ENCODE measurements at places on chromosomes 13 and 19.

DNA sequence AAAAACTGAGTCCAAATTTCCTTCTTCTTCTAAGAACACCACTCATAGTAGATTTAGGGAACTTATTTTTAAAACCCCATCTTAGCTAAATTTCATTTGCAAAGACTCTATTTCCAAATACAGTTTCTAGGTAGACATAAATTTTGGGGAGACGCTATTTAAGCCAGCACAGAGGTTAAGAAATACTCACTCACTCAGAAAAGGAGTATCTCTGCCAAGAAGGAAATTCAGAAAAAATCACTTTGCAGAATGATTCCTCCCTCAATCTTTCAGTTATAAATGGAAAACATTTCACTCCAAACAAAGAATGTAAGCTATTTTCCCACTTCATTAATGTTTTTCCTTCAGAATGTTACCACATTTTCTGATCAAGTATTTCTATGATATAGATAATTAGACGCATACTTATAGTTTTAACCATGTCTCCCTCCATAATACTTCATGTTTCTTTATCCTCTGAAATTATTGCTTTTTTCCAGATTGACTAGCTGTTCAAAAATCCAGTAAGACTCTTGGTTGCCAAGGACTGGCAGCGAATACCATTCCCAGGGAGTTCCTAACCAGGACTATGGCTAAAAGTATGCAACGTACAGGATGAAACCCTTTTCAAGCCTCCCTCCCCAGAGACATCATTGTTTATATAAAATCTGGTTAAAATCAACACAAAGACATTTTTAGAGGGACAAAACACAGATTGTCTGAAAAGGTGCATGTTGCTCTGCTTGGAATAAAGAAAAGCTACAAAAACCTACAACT lies 52.5 kb upstream of the RXFP2 start:
- no peak for DNase-seq

DNA sequence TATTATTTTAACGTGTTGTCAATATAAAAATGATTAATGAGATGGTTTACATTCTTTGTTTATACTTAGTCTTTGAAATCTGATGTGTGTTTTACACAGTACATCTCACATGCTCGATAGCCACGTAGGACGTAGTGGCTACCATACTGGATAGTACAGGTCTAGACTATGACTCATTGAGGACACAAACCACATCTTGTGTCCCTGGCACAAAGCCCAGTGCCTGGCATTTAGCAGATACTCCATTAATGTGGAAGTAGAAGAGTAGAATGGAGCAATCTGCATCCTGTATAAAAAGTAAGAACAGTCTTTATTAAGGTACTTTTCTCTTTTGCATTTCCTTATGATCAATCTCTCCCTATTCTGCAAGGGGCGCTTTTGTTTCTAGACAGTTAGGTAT lies 49.0 kb upstream of the FRY start:
- DNase-seq = no peak

DNA sequence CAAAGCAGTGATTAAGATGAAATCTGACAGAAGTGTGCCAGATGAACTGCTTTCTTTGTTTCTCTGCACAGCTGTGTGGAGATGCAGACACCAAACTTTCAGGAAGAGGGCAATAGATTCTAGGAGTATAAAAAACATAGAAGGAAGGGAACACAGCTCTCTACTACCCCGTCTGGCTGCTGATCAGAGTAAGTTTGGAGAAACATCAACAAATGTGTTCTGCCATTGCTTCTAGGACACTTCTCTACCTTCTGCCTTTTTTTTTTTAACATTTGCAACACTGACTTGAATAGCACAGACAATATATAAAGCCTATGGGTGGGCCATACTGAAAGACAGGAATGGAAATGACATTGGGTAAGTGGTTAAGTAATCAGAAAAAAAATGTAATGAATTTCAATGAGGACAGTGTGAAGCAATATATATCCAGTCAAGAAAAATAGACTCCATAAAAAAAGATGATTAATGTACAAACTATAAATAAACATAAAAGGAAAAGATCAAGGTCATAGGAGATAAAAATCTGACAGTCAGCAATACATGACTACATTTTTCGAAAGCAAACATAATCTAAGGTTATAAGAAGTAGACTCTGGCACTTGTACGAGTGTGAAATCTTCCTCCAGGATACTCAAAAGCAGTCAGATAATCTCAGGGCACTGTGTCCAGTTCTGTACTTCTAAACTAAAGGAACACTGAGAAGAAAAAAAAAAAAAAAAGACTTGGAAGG lies 21.4 kb downstream of the NUFIP1 start:
- no peak for DNase-seq

- DNase-seq = no peak
Measured at GRCh38 chr13:26716984-26717383, 43.6 kb downstream of the GPR12 start.

- no peak for DNase-seq
Measured at GRCh38 chr13:62065016-62065415, 649.4 kb upstream of the PCDH20 start.

DNA sequence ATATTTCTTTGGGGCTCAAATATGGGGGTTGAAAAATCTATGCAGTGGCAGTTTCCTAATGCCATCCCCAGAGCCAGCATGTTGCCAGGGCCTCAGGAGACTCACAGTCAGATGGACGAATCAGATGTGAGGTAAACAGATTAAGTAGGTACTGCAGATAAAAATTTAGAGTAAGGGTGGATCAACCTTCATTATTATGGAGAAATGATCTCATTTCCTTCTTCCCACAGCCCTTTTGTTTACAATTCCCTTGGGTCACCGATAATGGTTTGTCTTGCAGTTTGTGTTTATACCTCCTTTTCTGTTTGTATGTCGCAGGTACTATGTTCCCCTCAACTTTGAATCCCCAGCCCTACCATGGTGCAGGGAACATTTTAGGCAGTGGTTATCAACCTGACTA lies 20.0 kb downstream of the DIAPH3 start:
- no peak for DNase-seq
